NCI-H524 (cell line): ENCODE measurements at places on chromosomes 1 and 21.

- peak; percentile 20 for DNase-seq
These were observed 39.8 kb upstream of the PRRX1 start for GRCh38 chr1:170624146-170624545.

DNA sequence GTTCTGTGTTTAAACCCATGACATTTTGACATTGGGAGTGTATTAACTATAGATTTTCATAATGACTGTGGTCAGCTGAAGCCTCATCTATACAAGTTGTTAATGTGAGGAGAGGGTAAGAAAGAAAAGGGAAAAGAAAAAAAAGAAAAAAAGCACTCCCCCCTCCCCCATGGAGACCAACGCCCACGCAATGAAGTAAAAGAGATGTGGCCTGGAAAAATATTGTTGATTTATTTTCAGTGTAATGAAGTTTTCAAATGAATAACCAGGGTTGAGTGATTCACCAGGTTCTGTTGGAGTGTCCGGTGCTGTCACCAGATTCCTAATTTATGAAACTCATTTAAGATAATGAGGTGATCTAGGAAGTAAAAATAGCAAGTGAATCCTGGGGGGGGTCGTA is 4.7 kb downstream of the RNF220 start:
- DNase-seq = no peak

DNA sequence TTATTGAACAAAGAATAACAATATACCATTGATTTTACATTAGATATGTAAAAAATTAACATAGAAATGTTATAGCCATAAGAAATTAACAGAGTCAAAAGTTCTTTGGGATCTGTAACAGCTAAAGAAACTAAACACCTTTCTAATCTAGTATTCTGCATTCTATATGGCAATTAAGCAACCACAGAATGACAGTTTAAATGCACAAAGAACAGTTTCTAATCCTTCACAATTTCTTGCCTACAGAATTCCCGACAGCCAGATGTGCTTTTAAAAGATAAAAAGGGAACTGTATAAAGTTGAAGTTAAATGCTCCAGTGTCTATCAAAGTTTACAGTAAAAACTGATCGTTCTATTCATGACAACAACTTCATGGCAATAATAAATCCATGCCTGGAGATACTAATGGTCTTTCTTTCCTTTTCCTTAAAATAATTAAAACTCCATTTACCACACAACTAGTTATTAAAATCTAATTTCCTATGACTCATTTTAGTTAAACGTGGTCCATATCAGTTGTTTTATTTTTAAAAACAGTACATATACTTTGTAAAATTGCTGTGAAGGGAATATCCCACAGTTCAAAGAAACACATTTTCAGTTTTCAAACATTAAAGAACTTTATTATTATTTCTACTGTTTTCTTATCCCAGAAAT is 110.2 kb downstream of the EIF4G3 start:
- DNase-seq = no peak

GRCh38 chr1:91007827-91008226 is 14.0 kb downstream of the ZNF644 start:
- no peak for DNase-seq

DNA sequence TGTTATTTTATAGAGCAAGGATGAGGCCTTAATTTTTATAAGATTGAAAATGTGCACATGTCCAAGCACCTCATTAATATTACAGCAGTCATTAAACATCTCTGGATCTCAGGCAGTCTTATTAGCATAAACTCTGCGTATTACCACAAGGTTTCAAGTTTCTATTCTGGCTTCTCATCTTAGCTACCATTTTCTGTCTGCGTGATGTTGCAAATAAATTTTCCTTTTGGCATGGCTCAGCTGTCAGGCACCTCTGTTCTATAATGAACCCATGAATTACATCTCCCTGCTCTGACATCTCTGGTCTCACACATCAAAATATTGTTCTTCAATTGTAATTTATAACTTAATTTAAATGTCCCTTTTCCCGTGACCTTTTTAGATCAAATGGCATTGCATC is 156.5 kb downstream of the SLC45A1 start:
- DNase-seq = no peak

DNA sequence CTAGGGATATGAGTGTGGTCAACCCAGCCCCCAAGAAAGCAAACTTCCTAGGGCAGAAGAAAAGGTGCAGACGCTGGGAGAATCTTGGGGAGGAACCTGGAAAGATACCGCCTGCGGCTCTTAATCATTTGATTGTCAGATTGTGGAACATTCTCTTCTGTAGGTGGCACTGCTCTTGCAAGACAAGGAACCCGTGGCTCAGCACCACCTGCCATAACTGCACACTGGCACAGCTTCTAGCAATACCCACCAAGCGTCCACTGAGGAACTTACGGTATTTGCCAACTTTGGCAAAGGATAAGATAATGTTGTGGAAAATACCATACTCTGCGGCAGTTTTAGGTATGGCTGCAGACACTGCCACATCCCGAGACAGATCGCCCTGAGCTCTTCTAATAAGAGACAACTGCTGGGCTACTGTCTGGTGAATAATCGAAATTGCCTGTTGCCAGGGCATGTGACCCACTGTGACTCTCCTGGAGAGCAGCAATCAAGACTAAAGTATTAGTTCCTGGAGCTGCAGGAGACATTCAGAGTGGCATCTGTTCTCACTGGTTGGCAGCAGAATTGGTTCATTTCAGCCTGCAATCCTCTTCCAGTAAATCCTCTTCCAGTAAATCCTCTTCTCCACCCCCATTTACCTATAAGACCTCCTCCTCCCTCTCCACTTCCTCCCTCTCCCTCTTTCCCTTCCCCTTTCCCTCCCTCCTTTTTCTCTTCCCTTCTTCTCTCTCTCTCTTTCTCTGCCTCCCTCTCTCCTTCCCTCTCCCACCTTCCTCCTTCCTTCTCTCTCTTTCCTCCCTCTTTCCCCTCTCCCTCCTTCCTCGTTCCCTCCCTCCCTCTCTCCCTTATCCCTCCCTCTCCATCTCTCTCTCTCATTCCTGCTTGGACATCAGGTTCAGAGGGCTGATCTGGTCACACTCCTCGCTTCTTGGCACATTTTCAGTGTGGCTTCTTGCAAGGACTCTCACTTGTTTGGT is 49.7 kb upstream of the B3GALT5 start:
- DNase-seq = peak; percentile 89

DNA sequence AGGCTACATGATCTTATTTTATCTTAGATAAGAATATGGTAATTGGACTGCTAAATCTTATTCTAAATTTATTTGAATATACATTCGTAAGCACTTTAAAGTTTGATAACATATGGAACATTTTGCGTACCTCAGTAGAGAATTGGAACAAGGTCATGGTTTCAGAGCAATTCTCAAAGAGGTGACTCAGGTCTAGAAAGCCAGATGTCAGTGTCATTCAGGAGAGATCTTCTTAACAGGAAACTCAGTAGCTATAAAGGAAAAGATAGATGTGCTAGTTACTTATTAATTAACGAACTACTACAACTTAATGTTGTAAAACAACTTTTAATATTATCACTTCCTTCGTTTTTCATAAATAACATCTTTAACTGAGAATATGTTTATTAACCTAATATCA is 142.5 kb downstream of the USP25 start:
- DNase-seq = no peak

- DNase-seq = no peak
These were observed 408.5 kb downstream of the PLPP3 start for GRCh38 chr1:56170784-56171320.

DNA sequence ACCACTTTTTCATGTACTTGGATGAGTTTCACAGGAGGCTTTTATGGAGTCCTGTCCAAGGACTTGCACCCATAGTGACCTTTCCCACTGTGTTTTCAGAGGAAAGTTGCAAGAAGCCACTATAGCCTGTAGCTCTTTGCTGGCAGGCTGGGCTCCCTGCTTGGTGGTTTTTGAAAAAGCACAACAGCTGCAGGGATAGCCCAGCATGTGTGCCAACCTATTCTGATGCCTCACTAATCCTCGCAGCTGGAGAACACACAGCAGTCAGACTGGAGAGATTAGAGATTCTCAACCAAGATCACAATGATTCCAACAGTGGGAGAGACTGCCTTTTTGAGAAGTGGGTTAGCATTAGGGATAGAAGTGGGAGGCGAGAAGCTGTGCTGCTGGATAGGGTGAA is 24.1 kb upstream of the ARHGEF11 start:
- DNase-seq = peak; percentile 67

DNA sequence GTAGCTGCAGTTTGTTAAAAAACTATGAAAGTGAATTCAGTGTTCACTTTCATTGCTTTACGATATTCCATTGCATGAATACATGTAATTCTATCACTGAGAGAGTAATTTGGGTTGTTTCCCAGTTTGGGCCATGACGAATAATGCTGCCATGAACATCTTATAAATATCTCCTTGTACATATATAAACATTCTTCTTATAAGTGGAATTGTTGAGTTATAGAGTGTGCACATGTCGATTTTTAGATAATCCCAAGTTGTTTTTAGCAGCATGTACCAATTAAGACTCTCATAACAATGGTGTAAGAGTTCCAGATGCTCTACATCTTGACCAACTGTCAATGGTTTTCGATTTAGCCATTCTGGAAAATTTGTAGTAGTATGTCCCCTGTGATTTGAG is 40.9 kb downstream of the ALG6 start:
- peak; percentile 85 for DNase-seq

GRCh38 chr1:26854906-26855305 is 8.0 kb upstream of the SFN start:
- DNase-seq = no peak
